ENCODE measurements at places on chromosomes 2 and 18. TPM values are rescaled to one million over a fixed set of nuclear protein-coding genes. Genes with fewer than 3 reads are reported as not detected.

SLC16A14 gene
- total RNA-seq: 1.5 TPM

AGXT gene
- not detected for total RNA-seq

DUSP2 gene
- 0.22 TPM for total RNA-seq

ATG16L1 gene
- 47.5 TPM for total RNA-seq

GKN2 gene
- total RNA-seq: 3.5 TPM

ABCB11 gene
- total RNA-seq: not detected

UPP2 gene
- not detected for total RNA-seq

FAM124B gene
- not detected for total RNA-seq

NR4A2 gene
- total RNA-seq: 4.5 TPM

CEP192 gene
- 9.6 TPM for total RNA-seq

RAMP1 gene
- total RNA-seq: not detected

MAL gene
- total RNA-seq: not detected

Data from A549 treated with CpdA at 1 μM for 4 hours (cell line).